ENCODE measurements at places on chromosomes 16 and 17. TPM values are rescaled to one million over a fixed set of nuclear protein-coding genes. Genes with fewer than 3 reads are reported as not detected.

GRCh38 chr16:17432901-17433576 lies 37.7 kb downstream of the XYLT1 start:
- H3K27me3 ChIP-seq = no peaks in the 10 kb centered on the region
- DNase-seq = no peak
- H3K4me1 ChIP-seq = peaks cover 18% of the 10 kb centered on the region

GRCh38 chr16:59088431-59088830 lies 354.3 kb upstream of the GOT2 start:
- no peak overlapping the region for H3K4me3 ChIP-seq
- H3K27ac ChIP-seq = no peak overlapping the region
- no peaks in the 10 kb centered on the region for H3K4me1 ChIP-seq
- no peak for DNase-seq
- no peaks in the 10 kb centered on the region for H3K27me3 ChIP-seq

DNA sequence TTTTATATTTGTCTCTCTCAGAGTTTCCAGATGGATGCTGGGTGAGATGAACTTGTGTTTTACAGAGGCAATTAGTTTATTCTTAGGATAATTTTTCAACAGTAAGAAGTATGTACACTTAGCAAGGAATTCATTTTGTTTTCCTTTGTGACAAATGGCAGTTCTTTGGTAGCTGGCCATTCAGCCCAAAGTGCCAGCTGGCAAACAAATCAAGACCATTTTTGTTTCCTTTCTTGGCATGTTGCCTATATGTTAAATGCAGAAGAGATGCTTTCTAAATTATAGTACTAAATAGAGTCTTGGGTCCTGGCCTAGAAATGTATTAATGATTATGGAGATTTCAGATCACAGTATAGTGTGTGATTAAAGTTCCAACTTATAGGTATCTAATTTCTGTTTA lies 337.1 kb downstream of the CNTNAP4 start:
- no peak for DNase-seq
- no peaks in the 10 kb centered on the region for H3K36me3 ChIP-seq
- H3K27ac ChIP-seq = no peak overlapping the region
- H3K4me3 ChIP-seq = no peak overlapping the region
- no peaks in the 10 kb centered on the region for H3K4me1 ChIP-seq

- no peaks in the 10 kb centered on the region for H3K27me3 ChIP-seq
- no peak for DNase-seq
- peak overlapping the region; percentile 40 for H3K4me3 ChIP-seq
- H3K27ac ChIP-seq = peak overlapping the region; percentile 89
- peaks cover 22% of the 10 kb centered on the region for H3K36me3 ChIP-seq
Observed at GRCh38 chr17:75828076-75828400, 16.2 kb downstream of the UNC13D start.

GRCh38 chr17:70134777-70135176 lies 34.6 kb upstream of the KCNJ2 start:
- peaks cover 4% of the 10 kb centered on the region for H3K27me3 ChIP-seq
- H3K36me3 ChIP-seq = no peaks in the 10 kb centered on the region
- no peak for DNase-seq
- no peak overlapping the region for H3K4me3 ChIP-seq

DNA sequence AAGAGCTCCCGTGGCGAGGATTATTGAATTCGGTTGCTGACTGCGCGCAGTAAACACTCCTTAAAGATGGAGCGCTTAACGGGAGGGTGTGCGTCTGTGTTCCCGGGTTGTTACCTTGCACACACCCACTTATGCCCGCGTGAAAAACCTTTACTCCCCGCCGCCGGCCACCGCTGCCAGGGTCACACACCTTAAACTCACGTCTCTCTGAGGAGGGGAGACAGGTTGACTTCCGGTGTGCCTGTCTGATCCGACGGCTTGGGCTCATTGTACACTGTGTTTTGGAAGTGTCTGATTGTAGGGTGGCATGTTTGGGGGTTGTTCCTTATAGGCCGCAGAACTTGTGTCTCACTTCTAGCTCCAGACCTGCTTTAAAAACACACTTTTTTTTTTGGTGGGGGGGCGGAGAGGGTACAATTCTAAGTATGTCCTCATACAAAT lies 66.8 kb downstream of the KPNA2 start:
- peak overlapping the region; percentile 82 for H3K27ac ChIP-seq
- H3K4me1 ChIP-seq = peaks cover 24% of the 10 kb centered on the region
- H3K4me3 ChIP-seq = peak overlapping the region; percentile 93
- H3K27me3 ChIP-seq = peaks cover 11% of the 10 kb centered on the region
- DNase-seq = peak; percentile 73
- H3K36me3 ChIP-seq = peaks cover 5% of the 10 kb centered on the region

DNA sequence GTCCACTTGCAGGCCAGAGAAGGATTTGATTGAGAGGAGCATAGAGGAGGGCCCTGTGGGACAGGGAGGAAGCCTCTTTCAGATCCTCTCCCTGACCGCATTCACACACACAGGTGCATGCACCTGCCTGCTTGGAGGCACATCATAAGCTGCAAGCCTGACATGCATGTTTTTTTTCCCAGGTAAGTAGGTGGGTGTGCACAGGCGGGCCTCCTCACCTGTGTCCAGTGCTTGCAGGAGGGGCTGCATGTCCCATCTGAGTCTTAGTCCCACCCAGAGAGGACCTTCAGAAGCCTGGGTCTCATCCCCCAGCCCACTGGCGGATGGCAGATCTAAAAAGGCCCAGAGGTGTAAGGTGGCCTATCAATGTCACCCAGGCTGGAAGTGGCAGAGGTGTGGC lies 130.8 kb downstream of the TMEM132E start:
- H3K36me3 ChIP-seq = no peaks in the 10 kb centered on the region
- no peak for DNase-seq
- H3K27ac ChIP-seq = no peak overlapping the region
- no peaks in the 10 kb centered on the region for H3K4me1 ChIP-seq
- H3K27me3 ChIP-seq = no peaks in the 10 kb centered on the region
- no peak overlapping the region for H3K4me3 ChIP-seq

GRCh38 chr17:78729641-78730040 lies 52.4 kb downstream of the CYTH1 start:
- H3K4me1 ChIP-seq = peaks cover 74% of the 10 kb centered on the region
- H3K27ac ChIP-seq = peak overlapping the region; percentile 77
- H3K27me3 ChIP-seq = no peaks in the 10 kb centered on the region
- peak overlapping the region; percentile 27 for H3K4me3 ChIP-seq

TMED6 gene
- 1.6 TPM for total RNA-seq
